ENCODE measurements at places on chromosomes 4 and X. TPM values are rescaled to one million over a fixed set of nuclear protein-coding genes. Genes with fewer than 3 reads are reported as not detected.

SPANXA1 gene
- total RNA-seq = not detected

DNA sequence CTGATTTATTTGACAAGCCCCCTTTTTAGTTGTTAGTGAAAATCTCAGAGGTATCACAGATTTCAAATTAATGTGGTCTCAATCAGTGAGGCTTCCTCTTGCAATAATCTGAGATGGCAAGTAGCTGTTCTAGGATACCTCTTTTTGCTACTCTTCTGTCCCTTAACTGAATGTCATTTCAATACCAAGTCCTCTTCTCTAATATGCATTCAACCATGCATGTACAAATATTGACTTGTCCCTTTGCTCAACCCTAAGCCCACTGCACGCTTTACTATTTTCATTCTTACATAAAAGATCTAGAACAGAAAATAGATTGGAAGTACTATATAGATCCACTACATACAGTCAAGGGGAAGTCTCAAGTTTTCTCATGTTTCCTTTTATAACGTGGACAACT lies 164.2 kb downstream of the CBR4 start:
- DNase-seq = no peak

DNA sequence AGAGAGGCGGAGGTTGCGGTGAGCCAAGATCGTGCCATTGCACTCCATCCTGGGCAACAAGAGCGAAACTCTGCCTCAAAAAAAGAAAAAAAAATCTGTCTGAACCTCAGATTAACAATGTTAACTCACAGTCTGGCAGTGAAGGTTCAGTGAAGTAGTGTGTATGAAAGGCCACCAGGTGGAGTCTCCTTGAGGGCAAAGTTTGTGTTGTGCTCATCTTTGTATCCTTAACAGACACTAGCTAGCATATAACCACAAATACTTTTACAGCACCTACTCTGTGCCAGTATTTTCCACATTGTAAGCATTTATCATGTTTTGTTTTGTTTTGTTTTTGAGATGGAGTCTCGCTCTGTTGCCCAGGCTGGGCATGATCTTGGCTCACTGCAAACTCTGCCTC lies 46.0 kb upstream of the MGST2 start:
- no peak for DNase-seq

DNA sequence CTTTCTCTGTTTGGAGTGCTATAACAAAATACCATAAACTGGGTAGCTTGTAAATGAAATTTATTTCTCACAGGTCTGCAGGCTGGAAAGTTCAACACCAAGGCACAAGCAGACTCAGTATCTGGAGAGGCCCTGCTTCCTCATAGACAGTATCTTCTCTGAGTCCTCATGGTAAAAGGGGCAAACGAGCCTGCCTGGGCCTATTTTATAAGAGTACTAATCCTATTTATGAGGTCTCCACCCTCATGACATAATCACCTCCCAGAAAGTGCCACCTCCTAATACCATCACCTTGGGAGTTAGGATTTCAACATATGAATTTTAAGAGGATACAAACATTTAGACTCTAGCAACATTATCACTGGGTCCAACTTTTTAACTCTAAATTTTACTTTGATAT lies 200.3 kb downstream of the STPG2 start:
- no peak for DNase-seq

- DNase-seq = no peak
Measured at GRCh38 chr4:108432418-108432817, 188.0 kb upstream of the RPL34 start.

- no peak for DNase-seq
Measured at GRCh38 chr4:183223053-183223452, 97.0 kb downstream of the CLDN22 start.

- no peak for DNase-seq
Measured at GRCh38 chrX:81174286-81174685, 27.4 kb downstream of the HMGN5 start.

DNA sequence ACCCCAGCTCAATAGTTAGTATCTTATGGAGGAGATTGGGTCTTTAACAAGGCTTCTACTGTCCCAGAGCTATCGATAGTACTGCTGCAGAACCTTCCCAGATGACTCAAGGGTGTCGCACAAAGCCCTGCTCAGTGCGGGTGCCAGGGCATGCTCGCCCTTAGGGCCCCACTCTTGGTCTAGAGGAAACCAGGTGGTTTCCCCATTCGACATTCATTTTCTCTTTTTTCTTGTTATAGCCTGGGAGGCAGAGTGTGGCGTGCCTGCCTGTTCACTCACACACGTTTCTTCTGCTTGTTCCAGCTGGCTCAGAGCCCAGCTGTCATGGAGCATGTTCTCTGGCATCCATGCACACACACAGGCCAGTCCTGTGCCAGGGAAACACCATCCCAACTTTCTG lies 144.5 kb downstream of the SMIM20 start:
- no peak for DNase-seq

- no peak for DNase-seq
Measured at GRCh38 chrX:10254739-10255138, 98.0 kb downstream of the CLCN4 start.

DNA sequence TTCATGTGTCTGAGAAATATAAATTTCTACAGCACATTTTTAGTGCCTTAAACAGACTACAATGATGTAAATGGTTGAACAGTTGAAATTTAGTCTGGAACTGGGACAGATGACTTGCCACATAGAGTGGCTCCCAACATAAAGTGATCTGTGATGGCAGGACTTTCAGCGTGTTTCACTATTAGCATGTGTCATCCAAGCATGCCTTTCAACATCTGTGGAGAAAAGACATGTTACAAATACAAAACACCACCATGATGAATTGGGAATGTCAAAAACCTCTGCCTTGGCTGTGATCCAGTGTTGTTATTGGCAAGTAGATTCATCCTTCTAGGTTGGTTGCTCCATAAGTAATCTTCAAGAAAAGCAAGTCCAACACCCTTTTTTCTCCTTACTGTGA lies 348.7 kb downstream of the MAPK10 start:
- DNase-seq = no peak

- DNase-seq = no peak
Measured at GRCh38 chr4:100302061-100303026, 112.1 kb upstream of the DDIT4L start.
